ENCODE measurements at places on chromosomes 2 and 18.

DNA sequence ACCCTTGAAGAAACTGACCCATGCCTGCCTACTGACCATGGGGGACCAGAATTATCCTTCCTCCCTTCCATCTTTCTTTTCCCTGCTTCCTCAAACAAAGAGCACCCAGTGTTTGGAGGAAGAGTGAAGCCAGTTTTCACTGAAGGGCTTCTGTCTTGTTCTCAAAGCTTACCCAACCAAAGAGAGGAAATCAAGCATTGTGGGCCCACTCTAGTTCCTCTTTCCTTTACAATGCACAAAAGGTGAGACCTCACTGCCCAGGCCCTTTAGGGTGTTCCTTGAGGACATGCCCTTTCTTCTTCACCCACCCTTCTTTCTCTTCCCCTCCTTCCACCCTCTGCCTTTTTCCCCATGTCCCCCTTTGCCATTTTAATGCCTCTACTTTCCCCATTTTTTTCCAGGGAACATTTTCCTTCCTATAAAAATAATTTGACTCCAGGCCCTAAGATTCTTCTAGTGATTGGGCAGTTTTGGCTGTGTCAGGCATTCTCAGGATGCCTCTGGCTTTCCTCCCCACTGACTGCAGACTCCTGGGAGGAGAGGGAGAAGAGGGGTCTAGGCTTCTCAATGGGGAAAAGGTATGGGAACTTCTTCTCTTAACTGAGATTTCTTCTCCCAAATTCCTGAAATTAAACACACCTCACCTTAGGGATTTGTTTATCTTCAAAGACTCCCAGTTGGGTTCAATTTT, 126.6 kb upstream of the RMDN2 start:
- DNase-seq, result no peak

DNA sequence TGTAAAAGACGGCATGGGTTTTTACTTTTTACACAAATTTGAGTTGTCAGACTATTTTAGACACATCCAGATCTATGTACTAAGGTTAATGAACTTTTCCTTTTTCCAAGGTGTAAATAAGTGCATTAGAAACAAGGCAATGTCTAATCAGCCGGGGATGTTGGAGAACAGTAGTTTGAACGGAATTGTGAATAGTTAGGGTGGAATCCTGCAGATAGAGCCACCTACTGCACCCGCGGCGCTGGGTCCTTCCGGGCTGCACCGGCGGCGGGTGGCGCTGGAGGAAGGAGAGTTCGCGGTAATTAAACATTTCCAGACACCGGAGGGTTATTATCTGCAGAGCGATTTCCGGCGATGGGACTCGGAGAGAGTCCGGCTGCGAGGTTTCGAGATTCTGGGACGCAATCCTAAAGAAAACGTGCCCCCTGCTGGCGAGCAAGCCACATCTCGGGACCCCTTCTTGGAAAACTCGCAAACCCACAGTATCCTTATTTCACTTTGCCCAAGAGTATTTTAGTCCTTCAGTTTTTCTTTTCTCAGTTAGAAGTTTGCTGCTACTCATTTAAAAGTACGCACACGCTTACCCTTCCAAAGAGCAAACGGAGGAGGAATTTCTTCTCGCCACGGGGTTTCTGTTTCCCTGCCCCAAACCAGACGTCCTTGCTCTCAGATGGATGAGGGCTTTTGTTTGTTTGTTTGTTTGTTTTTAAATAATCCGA, 4.5 kb upstream of the OSR1 start:
- DNase-seq, result peak; percentile 90

GRCh38 chr2:36553683-36554082, 44.3 kb downstream of the FEZ2 start:
- no peak for DNase-seq

- DNase-seq, result no peak
These were observed 51.0 kb downstream of the PKDCC start for GRCh38 chr2:42098571-42099437.

- no peak for DNase-seq
These were observed 48.5 kb downstream of the SOCS6 start for GRCh38 chr18:70337139-70337972.

- no peak for DNase-seq
These were observed 365.0 kb upstream of the VRK2 start for GRCh38 chr2:57681650-57682049.

DNA sequence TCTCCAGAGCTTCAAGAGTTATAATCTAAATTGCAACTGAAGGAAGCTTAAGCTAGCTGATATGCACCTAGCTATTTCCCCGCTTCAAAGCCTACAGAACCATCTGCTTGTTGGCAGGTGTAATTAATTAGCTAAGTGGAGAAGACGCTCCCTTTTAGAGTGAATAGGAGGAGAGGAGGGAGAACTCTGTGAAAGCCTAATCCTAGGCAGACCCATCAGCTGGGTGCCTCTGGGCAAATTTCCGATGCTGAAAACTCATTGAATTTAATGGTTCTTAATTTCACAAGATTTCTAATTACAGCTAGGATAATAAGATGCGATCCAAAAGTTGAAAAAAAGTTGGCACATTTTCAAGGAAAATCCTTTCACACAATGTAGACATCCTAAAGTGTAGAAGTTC, 735.9 kb downstream of the ERBB4 start:
- DNase-seq, result peak; percentile 89

DNA sequence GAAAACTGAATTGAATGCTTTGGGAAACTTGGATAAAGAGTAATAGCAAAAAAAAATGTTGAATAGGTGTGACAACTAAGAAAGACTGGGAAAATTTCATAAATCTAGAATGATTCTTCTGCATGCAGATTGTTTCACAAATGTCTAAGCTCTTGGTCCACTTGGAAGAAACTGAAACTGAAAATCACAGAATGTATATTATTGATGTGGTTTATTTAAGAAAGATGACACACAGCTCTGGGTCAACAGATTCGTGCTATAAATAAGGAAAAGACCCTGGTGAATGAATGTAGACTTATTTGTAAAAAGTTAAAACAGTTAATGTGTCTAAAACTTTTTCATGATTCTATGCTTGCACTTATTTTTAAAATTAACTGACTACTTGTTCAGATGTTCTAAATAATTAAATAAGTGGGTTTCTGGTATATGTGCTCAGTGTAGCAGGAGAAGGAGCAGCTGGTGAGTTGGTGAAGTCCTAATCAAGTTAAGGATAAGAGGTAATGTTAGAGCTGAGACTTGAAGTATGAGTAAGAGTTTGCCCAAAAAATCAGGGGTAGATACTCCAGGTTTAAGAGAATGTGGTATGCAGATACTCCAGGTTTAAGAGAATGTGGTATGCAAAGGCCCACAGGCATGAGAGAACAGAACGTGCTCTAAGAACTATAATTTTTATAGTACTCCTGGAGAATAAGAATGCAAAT, 24.5 kb downstream of the UGP2 start:
- no peak for DNase-seq

DNA sequence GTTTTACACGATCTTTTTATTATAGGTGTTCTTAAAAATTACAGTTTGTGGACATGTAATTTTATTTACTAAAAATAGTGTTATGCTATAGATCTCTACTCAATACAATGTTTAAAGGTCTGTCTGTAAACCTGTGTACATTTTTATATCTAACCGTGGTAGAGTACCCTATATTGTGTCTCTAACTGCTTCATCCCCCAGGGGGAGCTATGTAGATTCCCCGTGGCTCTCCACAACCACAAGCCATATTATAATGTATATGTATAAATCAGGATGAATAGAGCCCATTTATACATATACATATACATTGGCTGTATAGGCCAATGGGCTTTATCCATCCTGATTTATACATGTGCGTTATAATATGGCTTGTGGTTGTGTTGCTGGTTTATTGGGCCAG, 59.4 kb downstream of the ADAM23 start:
- no peak for DNase-seq

- no peak for DNase-seq
These were observed 92.6 kb upstream of the CERS6 start for GRCh38 chr2:168363347-168364092.

DNA sequence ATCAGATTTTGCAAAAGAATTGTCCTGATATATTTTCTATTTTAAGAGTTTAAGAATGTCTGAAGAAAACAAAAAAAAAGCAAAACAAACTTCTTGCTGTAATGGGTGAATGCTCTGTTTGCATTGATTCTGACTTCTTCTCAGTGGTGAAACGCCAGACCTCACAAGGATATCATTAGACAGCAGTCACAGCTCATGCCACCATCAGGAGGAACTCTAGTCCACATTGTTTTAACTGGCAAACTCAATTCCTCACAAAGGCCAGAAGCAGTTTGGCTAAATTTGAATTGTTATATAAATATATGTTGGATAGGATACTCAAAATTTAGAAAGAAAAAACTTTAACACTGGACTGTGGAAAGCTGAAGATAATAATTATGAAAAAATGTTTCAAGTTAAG, 89.4 kb downstream of the DOK6 start:
- no peak for DNase-seq

DNA sequence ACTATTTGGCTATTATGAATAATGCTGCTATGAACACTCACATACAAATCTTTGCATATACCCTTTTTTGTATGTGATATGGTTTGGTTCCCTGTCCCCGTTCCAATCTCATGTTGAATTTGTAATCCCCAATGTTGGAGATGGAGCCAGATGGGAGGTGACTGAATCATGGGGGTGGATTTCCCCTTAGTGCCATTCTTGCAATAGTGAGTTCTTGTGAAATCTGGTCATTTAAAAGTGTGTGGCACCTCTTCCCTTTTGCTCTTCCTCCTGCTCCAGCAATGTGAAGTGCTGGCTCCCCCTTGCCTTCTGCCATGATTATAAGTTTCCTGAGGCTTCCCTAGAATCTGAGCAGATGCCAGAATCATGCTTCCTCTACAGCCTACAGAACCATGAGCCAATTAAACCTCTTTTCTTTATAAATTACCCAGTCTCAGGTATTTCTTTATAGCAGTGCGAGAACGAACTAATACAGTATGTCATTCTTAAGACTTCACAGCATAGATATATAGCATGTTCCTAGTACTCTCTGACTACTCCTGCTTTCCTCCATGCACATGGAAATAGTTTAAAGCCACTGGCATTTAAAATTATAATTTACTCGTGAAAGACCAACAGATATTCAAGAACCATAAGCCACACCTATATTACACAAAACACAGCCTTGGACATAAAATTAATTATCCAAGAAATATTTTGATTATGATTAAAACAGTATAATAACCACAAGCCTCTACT, 75.2 kb downstream of the COBLL1 start:
- no peak for DNase-seq

- DNase-seq, result no peak
These were observed 124.3 kb upstream of the CYP26B1 start for GRCh38 chr2:72271766-72272641.

DNA sequence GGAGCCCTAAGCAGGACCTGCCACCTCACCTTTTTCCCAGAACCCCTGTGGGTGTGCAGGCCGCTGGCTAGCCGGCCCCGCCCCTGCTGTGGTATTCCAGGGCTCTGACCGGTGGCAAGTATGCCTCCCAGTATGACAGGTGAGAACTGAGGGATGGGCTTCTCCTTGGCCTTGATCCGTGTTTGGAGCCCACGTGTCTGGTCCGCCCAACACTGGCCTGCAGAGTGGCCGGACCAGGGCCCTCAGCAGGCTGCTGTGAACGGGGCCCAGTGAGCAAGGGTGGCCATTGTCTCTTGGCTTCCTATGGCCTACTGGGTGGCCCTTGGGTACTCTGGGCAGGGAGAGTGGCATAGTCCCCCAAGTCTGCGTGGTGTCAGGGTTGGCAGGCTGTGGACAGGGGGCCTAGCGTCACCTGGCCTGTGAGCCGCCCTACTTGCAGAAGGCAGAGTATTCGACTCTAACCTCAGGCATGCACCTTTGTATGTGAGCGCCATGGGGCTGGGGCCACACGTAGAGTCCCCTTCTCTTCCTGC, 1.8 kb downstream of the RNPEPL1 start:
- DNase-seq, result no peak

DNA sequence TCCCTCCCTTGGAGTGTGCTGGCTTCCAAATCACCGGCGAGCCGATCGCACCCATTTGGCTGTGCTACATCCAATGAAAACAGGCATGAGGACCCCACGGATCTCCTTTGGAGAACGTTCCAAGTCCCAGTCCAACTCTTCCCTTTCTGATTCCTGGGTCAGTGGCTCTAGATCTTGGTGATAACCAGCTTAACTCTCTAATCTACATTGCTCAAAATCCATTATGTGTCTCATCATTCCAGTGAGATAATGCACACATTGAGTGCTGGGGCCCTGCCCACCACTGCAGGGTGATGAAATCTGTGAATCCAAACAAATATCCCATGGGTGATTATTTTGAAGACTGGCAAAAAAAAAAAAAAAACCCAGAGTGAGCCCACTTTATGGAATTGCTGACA, 232.7 kb upstream of the COPS8 start:
- DNase-seq, result no peak

DNA sequence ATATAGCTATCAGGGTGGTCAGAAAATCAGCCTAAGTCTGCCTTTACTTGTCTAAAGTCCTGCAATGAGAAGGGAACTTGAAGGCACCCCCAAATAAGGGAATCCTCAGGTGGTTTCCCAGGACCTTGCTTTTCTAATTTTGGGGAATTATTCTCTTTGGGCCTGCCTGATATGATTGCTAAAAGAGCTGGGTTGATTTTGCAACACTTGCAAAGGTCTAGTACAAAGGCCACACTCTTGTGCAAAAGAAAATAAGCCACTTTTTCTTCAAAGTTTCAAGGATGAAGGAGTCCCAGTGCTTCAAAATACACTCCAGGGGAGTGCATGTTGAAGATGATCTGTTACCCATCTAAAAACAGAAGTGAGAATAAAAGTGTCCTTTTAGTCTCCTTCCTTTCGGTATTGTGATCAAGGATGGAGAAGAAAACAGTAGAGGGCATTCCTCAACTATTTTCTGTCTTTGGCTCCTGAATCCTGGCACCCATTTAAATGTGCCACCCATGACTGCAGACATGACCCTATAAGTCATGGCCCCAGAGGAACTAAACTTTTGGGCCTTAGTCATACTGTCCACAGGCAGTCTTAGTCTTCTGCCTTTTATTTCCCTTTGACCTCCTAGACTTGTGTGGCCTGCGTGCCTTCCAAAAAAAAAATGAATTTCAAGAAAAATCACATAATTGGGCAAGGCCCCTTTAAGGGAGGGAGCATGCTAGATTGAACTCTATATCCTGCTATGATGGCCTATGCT, 5.1 kb downstream of the SULT1C3 start:
- DNase-seq, result no peak

- no peak for DNase-seq
These were observed 418.6 kb upstream of the SLC39A10 start for GRCh38 chr2:195238379-195238778.

- DNase-seq, result peak; percentile 42
These were observed 583.6 kb downstream of the IRS1 start for GRCh38 chr2:226215902-226216503.

- peak; percentile 2 for DNase-seq
These were observed 35.1 kb upstream of the RASGRP3 start for GRCh38 chr2:33441235-33441810.

GRCh38 chr18:31633392-31634330, 42.0 kb downstream of the TTR start:
- no peak for DNase-seq

DNA sequence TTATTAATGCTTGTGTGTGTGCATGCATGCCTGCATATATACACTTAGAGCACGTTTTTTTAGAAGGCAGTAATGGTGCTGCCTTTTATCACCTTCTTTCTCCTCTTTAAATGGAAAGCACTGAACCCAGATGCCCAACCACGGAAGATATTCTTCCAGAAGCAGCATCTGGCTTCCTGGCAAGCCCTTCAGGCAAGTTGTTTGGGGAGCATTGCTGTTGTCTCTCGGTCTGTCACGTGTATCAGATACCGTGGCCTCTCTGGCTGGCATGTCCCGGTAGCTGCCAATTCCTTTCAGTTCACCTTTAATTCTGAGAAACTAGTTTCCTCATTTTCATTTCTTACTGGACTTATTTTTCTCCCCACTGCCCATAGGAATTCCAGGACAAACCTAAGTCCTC, 587.8 kb downstream of the ARHGAP15 start:
- DNase-seq, result no peak

GRCh38 chr2:135258193-135258592, 206.1 kb downstream of the RAB3GAP1 start:
- peak; percentile 22 for DNase-seq

All from COR-L47 (cell line).